ENCODE measurements at places on chromosomes 6 and 20.

DNA sequence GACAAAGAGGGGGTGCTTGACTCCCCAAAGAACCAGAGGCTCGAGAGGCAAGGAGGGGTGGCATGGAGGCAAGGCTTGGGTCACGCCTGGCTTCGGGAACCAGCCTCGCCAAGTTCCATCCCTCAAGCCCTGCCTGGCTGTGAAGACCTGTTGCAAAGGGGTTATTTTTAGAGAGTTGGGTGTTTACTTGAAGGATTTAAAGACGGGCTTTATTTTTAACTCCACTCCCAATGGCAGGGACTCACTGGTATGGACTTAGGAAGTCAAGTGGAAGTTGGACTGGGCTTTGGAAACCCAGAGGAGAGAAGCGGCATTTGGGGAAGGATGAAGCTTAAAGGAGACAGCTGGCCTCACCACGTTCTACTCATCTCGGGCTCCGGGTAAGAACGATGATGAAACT, 43.1 kb downstream of the JPH2 start:
- no peak for DNase-seq

GRCh38 chr20:11214256-11214840, 540.5 kb upstream of the JAG1 start:
- DNase-seq, result peak; percentile 72

DNA sequence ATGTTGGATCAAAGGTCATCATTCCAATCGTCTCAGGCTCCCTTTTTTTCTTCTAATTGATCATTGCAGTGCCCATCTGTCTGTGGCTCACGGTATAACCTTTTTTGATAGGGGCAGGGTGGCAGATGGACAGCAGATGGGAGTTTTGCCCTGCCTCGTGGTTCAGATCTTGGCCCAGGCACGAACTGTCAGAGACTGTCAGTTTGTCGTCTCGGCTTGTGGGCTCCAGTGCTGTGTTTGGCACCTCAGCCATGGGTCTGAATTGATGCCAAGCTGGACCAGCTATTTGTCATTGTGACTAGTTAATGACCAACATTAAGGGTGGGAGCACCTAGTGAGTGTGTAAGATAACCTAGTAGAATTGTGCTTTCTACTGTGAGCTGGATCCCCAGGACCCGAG, 197.6 kb downstream of the PRL start:
- no peak for DNase-seq

DNA sequence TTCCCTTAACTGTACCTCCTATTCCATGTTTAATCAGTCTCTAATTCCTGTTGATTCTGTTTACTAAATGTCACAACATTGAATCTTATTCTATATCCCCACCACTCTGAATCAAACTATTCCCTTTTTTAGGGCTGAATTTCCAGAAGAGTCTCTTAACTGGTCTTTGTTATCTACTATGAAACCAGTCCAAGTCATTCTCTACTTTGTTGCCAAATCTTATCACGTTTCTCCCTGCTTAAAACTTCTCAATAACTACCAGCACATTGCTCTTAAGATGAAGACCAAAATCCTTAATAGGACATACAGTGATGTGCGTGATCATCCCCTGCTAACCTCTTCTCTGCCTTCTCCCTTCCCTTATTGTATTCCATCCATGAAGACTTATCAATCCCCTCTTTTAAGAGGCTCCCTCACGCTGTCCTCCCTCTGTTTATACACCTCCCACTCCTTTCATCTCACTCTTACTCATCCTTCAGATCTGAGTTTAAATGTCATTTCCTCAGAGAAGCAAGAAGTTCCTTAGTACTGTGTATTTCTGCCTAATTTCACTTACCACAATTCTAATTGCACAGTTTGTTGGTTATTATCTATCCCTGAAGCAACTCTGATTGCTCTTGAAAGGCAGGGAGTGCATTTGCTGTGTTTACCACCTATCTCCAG, 143.0 kb upstream of the AHI1 start:
- no peak for DNase-seq

GRCh38 chr6:164731539-164731938, 577.9 kb downstream of the C6orf118 start:
- no peak for DNase-seq
